Chondrocyte (in vitro differentiated cells): ENCODE measurements at places on chromosomes 2 and 18.
A peak's percentile ranks its signal among the peaks of the same experiment; 100 is the strongest.

DNA sequence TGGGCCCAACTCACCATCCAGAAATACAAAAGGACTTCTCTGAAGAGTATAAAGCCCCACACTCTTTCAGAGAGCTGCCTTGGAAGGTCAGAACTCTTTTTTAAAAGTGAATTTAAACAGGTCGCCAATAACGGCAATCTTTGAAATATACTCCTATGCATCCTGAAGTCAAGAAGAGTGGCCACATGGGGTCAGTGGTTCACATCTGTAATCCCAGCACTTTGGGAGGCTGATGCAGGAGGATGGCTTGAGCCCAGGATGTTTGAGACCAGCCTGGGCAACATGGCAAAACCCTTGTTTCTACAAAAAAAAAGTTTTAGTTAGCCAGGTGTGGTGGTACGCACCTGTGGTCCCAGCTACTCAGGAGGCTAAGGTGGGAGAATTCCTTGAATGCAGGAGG is 68.1 kb upstream of the FZD7 start:
- DNase-seq, result no peak

- DNase-seq, result no peak
Measured at GRCh38 chr2:197821550-197822289, 17.3 kb downstream of the PLCL1 start.

DNA sequence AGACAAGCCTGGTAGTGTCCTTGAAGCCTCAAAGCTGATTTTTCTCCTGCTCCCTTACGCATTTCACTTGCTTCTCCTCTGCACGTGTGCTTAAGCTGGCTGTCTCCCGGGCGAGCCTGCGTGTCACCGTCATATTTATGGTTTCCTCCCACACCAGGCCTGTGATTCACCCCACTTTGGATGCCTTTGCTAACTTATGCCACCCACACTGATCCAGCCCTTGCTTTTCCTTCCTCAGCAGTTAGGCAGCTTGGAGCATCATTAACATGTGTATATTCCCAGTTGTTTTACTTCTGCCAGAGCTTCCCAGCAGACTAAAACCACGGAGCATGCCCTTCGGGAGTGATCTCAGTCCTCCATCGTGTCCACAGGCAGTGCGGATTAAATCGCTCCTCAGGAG is 2.2 kb downstream of the ST3GAL5 start:
- no peak for DNase-seq

- no peak for DNase-seq
Measured at GRCh38 chr2:237555560-237555959, 10.8 kb upstream of the PRLH start.

GRCh38 chr2:48227617-48228344 is 302.2 kb upstream of the STON1 start:
- DNase-seq, result no peak

DNA sequence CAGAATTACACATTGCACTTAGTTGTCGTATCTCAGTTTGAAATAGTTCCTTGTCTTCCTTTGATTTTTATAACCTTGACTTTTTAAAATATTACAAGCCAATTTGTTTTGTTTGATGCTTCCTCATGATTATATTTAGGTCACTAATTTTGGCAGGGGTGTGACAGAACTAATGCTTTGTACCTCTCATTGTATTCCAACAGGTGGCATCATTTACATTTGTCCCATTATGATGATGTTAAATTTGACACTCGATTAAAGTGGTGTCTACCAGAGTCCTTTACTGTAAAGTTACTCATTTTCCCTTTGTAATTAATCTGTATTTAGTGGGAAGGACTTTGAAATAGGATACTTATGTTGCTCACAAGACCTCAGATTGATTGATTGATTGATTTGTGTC is 21.5 kb upstream of the MFSD2B start:
- DNase-seq, result no peak

GRCh38 chr2:173606619-173607248 is 252.1 kb downstream of the CDCA7 start:
- DNase-seq, result no peak

DNA sequence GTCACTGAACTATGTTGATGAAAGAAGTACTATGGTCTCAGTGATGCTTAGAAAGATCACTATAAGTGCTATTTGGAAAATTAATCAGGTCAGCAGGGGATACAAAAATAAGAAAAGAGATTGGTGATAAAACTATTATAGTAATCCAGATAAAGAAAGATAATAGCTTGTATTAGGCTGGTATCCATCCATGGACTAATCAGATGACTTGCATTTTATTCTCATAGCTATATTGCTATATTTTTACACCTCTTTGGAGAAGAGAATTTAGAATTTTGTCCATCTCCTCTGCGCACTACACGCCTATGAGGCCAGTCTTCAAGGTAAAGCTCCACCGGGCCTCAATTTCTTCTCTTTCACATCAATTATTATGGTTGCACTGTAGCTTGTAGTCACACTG is 635.1 kb upstream of the DDX18 start:
- DNase-seq, result no peak

DNA sequence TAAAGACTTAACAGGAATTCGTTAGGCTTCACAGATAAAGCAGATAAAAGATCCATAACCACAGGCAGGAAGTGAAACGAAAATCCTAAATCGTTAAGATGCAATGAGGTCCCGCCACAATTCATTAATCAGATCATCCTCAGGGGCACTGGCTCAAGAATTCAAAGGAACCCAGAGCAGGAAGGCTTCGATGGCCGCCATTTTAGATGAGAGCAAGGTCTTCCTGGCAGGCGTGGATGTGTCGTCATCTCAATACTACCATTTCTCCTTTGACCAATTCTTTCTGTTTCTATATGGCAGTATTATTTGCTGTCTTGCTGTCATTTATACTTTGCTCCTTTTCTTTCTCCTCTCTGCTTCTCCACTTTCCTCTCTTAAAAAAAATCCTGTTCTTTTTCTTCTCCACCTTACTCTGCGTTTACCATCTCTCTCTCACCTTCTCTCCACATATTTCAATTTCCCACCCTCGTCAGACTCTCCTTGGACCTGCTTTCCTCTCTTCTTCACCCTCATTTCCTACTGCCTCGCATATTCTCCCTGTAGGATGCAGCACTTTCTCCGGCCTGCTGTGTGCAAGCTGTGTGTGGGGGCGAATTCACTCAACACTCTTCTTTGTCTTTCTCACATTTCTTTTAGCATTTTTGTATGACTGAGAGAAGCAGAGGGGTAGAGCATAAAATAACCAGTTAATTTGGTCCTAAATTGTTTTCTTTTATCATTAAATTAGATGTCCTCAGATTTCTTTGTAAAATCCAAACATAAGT is 35.1 kb upstream of the LHCGR start:
- no peak for DNase-seq

DNA sequence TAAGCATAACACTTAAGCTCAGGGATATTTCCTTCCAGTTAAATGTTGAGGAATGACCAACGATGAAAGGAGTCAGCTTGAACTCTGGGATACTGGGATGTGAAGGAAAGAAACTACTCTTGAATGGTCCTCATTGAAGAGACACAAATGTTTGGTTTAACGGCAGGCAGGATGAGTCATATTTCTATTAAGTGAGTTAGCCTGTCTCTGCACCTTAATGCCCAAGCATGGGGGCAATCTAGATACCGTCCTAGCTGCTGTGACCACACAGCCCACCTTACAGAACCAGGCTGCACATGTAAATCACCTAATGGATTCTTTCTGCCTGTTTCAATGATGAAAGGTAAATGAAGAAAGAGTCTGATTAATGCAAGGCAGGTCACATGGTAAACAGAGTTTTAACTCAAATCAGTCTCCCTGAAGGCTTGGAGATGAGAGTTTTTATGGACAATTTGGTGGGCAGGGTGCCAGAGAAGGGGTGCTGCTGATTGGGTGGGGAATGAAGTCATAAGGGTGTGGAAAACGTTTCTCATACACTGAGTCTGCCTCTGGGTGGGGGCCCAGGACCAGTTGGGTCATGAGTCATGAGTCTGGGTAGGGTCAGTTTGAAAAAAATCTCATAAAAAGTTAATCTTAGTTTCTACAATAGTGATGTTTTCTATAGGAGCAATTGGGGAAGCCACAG is 144.6 kb upstream of the MMADHC start:
- DNase-seq, result no peak

DNA sequence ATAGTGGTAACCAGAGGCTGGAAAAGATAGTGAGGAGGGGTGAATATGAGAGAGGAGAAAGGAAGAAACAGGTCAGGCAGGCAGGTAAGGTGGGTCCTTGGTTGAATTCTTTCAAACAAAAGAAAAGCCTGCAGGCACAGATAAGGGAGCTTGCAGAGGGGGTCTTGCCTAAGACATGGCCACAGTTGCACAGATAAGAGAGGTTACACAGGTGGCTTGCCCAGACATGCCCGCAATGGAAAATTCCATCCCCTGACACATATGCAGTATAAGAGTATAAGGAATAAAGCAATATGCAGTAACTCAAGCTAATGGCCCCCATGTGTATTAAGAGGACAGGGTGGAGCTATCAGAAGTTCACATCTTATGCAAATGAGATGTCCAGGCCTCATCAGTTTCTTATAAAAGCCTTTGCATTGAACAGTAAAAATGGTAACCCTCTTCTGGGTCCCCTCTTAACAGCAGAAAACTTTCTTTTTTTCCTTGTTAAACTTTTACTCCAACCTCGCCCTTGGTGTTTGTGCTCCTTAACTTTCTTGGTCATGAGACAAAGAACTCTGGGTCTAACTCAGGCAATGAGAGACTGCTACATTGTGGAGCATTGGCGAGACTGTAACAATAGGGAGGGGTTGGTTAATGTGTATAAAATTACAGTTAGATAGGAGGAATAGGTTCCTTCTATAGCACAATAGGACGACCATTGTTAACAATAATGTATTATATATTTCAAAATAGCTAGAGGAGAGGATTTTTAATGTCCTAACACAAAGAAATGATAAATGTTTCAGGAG is 764.6 kb downstream of the TSN start:
- DNase-seq, result no peak

DNA sequence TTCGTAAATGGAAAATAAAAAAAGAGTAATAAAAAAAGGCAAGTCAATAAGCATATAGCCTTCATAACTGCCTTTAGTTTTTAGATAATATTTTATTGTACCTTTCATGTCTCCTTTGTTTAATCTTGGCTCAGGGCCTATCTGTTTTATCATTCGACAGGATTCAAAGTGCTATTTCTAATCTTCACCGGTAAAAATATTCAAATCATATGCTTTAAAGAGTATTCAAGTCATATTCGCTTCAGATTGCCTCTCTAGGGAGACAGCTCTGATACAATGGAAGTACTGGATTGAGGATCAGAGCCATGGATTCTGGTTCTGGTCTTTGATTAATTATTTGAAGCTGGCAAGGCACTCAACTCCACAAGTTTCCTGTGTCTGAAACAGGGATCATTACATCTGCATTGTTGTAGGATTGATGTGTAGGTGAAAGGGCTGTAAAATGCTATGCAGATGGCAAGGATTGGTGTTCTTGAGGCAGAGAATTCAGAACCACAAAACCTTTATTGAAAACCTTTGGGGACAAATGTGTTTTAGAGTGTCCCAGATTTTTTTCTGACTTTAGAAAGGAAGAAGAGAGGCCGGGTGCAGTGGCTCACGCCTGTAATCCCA is 84.3 kb upstream of the RAPH1 start:
- no peak for DNase-seq

DNA sequence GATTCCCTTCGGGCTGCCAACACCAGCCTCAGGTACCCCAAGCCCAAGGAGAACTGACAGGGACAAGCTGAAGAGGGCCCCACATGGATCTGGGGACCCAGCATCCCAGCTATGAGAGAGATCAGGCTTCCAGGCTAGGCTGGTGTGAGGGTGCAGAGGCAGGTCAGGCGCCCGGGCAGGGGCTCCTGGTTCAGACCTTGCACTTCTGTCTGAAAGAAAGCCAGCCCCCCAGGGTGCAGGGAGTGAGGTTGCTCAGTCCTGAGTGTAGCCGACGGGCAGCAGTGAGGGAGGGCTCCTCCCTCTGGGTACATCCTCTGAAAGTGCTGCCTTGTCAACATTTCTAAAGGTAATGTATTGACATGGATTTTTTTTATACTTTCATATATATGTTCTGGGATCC is 33.1 kb downstream of the KCNF1 start:
- DNase-seq, result peak; percentile 86

DNA sequence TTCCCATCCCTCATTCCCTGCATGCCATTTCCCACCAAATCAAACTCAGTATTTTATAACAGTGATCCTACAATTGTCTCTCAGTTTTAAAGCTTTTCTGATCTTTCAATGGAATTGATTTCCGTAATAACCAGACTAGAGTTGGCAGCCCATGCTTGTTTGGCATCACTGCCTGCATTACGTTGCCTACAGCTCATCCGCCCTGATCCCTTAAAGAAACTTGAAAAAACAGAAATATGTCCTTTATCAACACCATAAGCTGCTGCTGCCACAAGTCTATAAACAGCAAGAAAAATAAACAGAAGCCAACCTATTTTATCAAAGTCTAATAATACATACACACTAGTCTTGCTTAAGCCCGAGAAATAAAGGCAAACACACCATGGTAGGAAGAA is 331.0 kb downstream of the METTL4 start:
- DNase-seq, result no peak

GRCh38 chr2:75098856-75099255 is 100.5 kb downstream of the TACR1 start:
- DNase-seq, result no peak

GRCh38 chr2:132559921-132560320 is 110.1 kb downstream of the LYPD1 start:
- no peak for DNase-seq

DNA sequence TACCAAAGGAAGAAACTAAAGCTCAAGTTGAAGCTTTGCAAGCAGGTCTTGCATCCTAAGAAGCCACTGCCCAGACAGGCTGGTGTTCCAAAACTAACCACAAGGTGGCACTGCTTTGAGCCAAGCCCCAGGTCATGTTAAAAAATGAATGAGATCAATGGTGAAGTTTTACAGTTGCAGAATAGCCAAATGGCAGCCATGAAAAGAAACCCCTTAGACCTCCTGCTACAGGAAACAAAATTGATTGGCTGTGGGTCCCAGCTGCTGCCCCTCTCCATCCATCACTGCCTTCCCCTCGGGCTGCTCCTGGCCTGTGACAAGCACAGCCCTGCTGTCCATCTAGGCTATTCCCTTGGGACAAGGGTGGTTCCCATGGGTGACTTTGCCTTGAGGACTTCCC is 20.7 kb upstream of the MREG start:
- DNase-seq, result no peak

GRCh38 chr18:26215247-26215970 is 10.8 kb upstream of the TAF4B start:
- DNase-seq, result no peak

GRCh38 chr2:232230560-232230959 is 148.0 kb upstream of the ALPP start:
- no peak for DNase-seq

- no peak for DNase-seq
Measured at GRCh38 chr2:227862227-227862740, 9.1 kb upstream of the DAW1 start.

- DNase-seq, result no peak
Measured at GRCh38 chr2:230687498-230687897, 25.1 kb upstream of the CAB39 start.

DNA sequence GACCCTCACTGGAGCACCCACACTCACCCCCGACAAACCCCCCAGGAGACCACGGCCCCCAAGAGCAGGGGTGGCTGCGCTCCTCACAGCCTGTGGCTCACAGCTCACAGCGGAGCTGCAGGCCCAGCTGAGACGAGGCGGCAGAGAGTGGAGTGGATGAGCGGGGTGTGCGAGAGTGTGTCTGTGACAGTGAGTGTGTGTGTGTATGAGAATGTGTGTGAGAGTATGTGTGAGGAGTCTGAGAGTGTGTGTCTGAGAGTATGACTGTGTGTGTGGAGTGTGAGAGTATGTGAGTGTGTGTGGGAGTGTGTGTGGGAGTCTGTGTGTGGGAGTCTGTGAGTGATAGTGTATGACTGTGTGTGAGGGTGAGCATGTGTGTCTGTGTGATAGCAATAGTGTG is 55.3 kb upstream of the ID2 start:
- DNase-seq, result peak; percentile 75
